ENCODE measurements at places on chromosomes 5 and 9. TPM values are rescaled to one million over a fixed set of nuclear protein-coding genes. Genes with fewer than 3 reads are reported as not detected.

DNA sequence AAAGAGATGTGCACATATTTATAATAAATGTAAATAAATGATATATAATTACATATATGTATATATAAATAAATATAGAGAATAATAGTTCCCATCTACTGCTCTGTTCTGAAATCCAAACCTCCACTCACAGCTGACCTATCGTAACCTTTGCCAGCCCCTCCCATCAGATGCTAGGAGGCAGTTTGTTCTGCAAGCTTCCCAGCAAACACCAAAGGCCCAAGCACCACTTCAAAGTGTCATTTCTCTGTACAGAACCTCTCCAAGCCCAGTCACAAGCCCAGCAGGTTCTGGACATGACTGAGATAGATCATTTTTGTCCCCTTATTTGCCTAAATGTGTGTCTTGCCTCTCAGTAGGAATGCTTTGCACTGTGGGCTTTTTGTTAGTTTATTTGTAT lies 62.4 kb downstream of the MFAP3 start:
- H3K36me3 ChIP-seq, result no peaks in the 10 kb centered on the region
- H3K27ac ChIP-seq, result no peak overlapping the region
- no peak overlapping the region for H3K4me3 ChIP-seq
- DNase-seq, result no peak
- H3K27me3 ChIP-seq, result no peaks in the 10 kb centered on the region

Gene BAAT
- total RNA-seq, result not detected

Gene RAB14
- total RNA-seq, result 44.4 TPM

DNA sequence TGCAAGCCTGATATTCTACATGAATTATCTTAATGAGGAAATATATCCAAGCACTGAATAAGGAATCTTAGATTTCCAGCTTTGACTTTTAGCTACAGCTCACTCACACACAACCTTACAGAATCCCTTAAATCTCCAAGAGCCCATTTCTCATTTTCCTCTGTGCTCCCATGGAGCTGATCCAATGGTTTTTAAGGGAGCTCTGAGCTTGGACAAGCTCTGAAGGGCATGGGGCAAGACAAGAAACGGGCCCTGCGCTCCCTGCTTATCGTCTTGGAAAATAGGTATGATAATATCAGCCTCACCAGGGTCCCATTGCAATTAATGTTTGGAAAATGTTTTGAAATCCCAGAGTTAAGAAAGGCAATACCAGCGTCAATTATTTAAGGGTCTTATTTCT lies 1021.7 kb downstream of the NR2F1-AS1 start:
- no peak overlapping the region for H3K4me3 ChIP-seq
- H3K27ac ChIP-seq, result no peak overlapping the region
- no peak for DNase-seq
- no peaks in the 10 kb centered on the region for H3K36me3 ChIP-seq
- H3K27me3 ChIP-seq, result no peaks in the 10 kb centered on the region
- peaks cover 10% of the 10 kb centered on the region for H3K4me1 ChIP-seq

- no peaks in the 10 kb centered on the region for H3K27me3 ChIP-seq
- no peak for DNase-seq
- no peaks in the 10 kb centered on the region for H3K4me1 ChIP-seq
- no peak overlapping the region for H3K27ac ChIP-seq
- H3K4me3 ChIP-seq, result no peak overlapping the region
Observed at GRCh38 chr5:98104454-98105188, 668.8 kb upstream of the RGMB start.

Gene LCN15
- not detected for total RNA-seq

DNA sequence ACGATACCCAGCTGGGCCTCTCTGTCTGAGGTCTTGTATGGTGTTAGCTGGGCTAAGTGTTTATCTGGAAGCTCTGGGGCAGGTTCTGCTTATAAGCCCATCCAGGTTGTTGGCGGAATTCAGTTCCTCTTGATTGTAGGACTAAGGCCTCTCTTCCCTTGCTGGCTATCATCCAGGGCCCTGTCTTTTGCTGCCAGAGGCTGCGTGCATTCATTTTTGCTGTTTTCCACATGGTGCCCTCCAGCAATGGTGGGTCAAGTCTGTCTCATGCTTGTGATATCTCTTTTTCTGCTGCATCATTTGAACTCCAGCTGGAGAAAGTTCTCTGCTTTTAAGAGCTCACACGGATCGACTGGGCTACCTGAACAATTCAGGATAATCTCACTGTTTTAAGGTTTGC lies 105.7 kb upstream of the ZNF618 start:
- no peak overlapping the region for H3K27ac ChIP-seq
- DNase-seq, result no peak
- no peaks in the 10 kb centered on the region for H3K36me3 ChIP-seq
- H3K27me3 ChIP-seq, result no peaks in the 10 kb centered on the region
- no peak overlapping the region for H3K4me3 ChIP-seq

DNA sequence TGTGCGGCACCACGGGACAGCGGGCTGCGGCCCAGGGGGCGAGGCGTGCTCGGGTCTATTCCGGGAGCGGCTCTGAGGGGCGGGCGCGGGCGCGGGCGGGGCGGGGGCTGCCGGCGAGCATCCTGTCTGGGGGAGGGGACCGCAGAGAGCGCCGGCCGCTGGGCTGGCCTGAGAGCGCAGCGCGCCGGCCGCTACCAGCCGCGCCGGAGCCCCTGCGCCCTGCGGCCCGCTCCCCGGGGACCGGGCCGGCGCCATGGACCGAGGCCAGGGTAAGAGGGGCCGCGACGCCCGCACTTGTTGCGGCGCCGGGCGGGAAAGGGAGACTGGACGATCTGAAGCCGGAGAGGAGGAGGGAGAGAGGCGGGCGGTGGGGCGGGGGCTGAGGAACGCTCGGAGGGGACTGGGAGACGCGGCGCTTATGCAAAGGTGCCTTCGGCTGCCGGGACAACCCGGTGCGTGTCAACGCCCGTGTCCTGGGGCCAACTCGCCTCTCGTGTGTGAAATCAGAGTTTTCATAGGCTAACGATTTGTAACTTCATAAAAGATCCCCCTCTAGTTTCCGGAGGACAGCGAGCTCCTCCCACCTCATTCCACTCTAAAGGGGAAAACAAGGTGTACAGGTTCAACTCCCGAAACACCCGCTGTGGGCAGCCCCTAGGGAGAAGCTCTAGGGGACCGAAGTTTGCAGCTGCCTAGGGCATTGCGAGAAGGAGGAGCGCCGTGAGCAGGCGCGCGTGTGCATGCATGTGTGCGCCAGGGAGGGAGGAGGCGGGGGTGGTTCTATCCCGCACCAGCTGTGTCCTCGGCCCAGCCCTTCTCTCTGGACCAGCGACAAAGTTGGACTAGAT lies at the start of gene AFAP1L1:
Gene AFAP1L1, plus strand, starts transcription at position 144 of the 848 bp plus-strand sequence. Its CDS starts 110 bp downstream, at position 254.
- H3K4me1 ChIP-seq, result peaks cover 6% of the 10 kb centered on the region
- no peaks in the 10 kb centered on the region for H3K36me3 ChIP-seq
- DNase-seq, result peak; percentile 61

DNA sequence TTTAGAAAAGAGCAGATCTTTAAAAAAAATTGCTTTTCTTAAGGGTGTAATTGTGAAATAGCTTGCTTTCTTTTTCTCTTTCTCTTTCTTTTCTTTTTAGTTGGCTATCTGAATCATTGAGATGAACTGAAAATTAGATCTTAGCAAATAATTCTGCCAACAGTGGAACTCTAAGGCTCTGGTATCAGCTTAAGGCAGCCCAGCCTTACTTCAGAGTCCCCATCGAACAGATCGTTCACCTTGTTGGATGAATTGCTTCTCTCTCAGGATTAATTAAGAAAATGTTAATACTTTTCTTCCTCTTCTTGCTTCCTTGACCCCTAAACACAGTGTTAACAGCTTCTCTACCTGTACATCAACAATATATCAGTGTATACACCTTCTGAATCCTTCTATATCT lies 92.1 kb downstream of the ZCCHC7 start:
- H3K36me3 ChIP-seq, result peaks cover 10% of the 10 kb centered on the region
- no peaks in the 10 kb centered on the region for H3K4me1 ChIP-seq
- DNase-seq, result no peak
- H3K4me3 ChIP-seq, result no peak overlapping the region
- no peaks in the 10 kb centered on the region for H3K27me3 ChIP-seq

GRCh38 chr9:28270156-28270555 lies 696.9 kb upstream of the C9orf72 start:
- H3K4me1 ChIP-seq, result no peaks in the 10 kb centered on the region
- no peaks in the 10 kb centered on the region for H3K27me3 ChIP-seq
- DNase-seq, result no peak
- no peak overlapping the region for H3K4me3 ChIP-seq
- no peak overlapping the region for H3K27ac ChIP-seq

Gene CTSV
- total RNA-seq, result 0.42 TPM

Gene SAPCD2
- not detected for total RNA-seq

- DNase-seq, result no peak
- no peaks in the 10 kb centered on the region for H3K36me3 ChIP-seq
- H3K27ac ChIP-seq, result no peak overlapping the region
- H3K4me3 ChIP-seq, result no peak overlapping the region
- H3K27me3 ChIP-seq, result no peaks in the 10 kb centered on the region
Observed at GRCh38 chr9:76216161-76216649, 178.0 kb downstream of the RFK start.

DNA sequence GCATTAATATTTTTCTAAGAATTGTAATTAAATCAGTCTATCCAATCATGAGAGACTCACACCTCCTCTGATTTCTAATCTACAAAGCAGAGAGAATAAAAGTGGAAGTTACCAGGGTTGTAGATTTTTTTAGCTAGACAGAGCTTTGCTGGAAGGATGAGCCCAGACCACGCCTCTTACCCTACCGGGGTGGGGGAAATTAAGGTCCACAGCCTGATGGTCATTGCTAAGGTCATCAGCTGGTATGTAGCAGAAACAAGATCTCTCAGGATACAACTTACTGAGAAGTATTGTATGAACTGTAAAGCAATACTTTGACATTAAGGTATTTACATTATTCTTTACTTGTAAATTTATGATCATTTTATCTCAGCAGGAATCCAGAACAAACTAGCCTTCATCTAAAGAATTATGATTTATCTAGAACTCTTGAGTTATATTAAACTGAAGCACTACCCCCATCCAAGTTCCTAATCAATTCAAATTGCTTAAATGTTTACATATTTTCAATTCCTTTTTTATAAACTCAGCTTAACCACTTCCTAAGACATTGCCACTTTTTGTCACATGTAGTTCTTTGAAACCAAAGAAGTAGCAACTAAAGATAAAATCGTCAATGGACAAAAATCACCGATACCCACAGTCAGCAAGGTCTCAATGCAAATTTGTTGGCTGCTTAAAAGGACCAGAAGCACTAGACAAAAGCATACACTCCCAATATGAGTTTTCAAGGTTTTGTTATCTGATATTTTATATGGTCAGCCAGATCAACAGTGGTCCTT lies 225.8 kb upstream of the DAPK1 start:
- DNase-seq, result no peak
- no peak overlapping the region for H3K27ac ChIP-seq
- no peaks in the 10 kb centered on the region for H3K27me3 ChIP-seq

Gene PLPP1
- total RNA-seq, result 380 TPM

DNA sequence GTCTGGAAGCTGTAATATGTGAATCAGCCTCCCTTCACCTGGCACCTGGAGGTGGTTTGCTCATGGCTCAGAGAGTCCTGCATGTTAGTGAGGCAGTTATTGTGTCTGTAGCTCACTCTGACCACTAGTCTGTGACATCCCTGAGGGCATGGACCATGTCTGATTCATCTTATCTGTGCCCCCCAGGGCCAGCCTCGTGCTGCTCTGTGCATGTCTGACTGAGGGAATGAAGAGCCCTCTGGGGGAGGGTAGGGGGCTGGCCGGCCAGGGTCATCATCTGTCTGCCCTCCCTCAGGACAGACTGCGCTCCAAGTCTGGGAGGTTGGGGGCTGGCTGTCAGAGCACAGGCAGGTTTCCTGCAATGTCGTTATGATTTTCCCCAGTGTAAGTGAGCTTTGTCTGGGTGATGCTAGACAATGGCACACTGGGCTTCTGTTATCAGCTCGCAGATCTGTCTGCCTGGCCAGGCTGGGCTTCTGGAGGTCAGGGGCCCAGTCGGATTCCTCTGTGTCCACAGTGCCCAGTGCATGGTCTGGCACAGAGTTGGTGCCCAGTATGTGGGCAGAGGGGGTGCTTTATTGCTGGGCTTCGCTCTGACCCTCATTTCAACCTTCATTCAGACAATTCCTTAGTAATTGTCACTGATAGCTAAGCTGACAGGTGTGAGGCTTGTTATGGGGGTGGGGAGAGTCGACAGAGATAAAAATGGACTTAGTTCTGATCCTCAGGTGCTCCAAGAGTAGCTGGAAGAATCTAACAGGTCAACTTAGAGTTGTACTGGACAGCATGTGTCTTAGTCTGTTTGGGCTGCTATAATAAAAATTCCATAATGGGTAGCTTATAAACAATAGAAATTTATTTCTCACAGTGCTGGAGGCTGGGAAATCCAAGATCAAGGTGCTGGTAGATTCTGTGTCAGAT lies 85.7 kb upstream of the SHB start:
- DNase-seq, result no peak
- H3K36me3 ChIP-seq, result no peaks in the 10 kb centered on the region
- no peak overlapping the region for H3K4me3 ChIP-seq
- no peak overlapping the region for H3K27ac ChIP-seq
- no peaks in the 10 kb centered on the region for H3K4me1 ChIP-seq

DNA sequence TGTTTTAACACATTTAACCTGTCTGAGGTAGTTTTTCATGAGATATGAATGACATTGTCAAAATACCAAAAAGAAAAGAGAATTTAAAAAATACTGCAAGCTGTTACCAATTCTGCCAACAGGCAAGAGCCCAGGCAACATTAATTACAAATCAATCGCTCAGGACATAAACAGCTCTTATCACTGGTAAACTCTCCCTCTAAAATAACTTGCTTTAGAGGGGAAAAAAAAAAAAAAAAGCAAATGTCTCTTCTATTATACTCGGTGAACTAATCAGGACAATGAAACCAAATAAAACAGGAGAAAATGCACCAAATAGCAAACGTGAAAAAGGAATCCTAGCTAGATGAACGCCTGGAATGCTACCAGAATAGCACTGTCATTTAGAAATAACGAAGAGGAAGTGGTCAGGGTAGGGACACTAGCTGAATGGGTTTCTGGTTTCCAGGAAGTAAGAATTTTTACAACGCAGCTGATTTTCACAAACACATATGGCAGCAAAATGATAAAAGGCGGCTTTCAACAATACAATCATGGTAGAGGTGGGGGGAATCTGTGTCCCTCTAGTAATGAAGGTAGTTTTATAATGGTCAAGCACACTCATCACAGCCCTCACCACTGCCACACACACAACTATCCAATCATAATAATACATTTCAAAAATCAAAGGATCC lies 94.9 kb downstream of the DENND1A start:
- H3K4me3 ChIP-seq, result no peak overlapping the region
- DNase-seq, result no peak
- H3K4me1 ChIP-seq, result no peaks in the 10 kb centered on the region
- H3K27ac ChIP-seq, result no peak overlapping the region
- H3K27me3 ChIP-seq, result no peaks in the 10 kb centered on the region
- H3K36me3 ChIP-seq, result peaks cover 12% of the 10 kb centered on the region

Gene AIF1L
- total RNA-seq, result 46.5 TPM
